ENCODE measurements at places on chromosomes 16 and 17. TPM values are rescaled to one million over a fixed set of nuclear protein-coding genes. Genes with fewer than 3 reads are reported as not detected.

DNA sequence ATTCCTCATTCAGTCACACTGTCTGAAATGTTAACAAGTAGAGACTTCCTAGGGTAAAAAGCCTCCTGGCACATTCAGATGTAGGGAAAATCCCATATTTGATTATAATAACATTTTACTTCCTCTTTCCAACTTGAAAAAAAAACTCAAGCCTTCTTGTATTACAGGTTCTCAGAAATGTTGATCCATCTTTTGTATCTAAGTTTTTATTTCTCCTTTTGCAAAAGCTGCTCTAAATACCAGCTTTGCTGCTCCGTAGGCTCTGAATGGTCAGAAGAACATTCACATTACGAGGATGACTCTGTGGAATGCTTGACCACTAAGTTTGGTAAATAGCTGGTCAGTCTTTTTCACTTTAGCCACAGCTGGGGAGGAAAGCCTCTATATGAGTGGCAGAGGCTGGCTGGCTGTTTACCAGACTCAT, 13.2 kb upstream of the HEATR6 start:
- no peak for DNase-seq

DNA sequence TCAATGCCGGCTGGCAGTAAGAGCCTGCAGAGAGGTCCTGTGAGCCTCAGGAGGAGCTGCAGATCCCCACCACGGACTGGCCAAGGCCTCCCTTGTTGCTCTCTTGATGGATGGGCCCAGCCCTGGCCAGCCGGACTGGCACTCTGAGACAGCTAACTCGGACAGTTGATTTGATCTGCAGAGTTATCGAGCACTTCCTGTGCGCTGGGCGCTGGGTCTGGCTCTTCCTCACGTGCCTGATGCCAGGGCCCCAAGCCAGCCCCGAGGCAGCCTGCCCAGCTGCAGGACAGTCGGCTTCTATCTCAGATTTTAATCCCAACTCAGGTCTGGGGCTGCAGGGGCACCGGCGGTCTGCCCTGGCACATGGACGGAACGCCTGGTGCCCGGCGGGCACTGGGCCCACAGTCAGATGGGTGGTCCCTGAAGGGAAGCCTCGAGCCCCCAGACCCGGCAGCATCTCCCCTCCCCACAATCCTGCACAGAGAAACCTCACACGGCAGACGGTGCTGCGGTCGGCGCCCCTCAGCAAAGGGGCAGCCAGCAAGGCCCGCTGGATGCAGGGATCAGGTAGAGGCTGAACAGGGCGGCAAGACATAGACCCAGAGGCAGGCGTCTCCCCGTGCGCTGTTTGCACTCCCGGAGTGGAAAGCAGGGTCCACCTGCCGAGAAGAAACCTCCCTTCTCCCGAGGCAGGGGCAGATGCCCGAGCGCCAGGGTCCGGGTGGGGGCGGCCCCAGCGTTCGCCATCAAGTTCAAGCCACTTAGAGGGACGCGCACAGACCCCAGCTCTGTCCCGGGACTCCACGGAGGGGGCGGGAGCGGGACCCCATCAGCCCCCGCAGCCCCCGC, 34.0 kb downstream of the TIMM22 start:
- DNase-seq, result no peak

DNA sequence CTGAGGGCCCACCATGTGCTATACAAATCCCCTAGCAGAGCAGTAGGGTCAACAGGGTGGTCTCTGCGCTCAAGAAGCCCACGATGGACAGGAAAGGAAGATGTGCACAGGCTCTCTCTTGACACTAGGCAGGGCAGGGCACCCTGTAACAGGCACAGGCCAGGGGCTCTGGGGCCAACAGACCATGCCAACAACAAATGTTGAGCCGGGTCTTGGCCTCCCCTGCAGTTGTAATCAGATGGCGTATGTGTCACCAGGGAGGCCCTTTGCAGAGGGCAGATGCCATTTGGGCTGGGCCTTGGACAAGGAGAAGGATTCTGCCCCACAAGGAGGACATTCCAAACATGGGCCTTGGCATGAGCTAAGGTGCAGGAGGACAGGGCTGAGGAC, 5.3 kb downstream of the TRPV1 start:
- DNase-seq, result no peak

The HYDIN gene
- total RNA-seq, result not detected

All from CD4-positive, CD25-positive, alpha-beta regulatory T cell (primary cell).